ENCODE measurements at places on chromosomes 12 and 14.

DNA sequence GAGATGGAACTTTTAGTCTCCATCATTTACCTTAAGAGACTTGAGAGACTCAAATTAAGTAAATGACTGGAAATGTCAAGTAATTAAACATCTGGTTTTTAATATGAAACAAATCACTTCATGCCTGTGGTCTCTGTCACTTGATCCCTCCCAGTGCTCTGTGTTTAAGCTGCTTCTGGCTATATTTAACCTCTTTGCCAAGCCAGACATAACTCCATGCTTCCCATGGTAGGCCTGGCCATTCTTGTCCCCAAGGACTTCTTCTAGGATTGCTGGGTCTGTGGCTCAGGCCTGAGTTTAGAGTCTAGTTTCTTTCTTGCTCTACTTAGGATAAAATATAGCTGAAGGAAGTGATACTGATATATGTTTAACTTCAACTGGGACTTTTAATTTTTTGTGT is 1013.6 kb downstream of the FLRT2 start:
- H3K27me3 ChIP-seq: no peaks in the 10 kb centered on the region
- H3K4me1 ChIP-seq: no peaks in the 10 kb centered on the region
- no peak overlapping the region for H3K4me3 ChIP-seq
- no peak overlapping the region for H3K27ac ChIP-seq
- no peaks in the 10 kb centered on the region for H3K36me3 ChIP-seq

- no peaks in the 10 kb centered on the region for H3K4me1 ChIP-seq
- H3K36me3 ChIP-seq: no peaks in the 10 kb centered on the region
- no peak overlapping the region for H3K27ac ChIP-seq
- H3K27me3 ChIP-seq: peaks cover 95% of the 10 kb centered on the region
Observed at GRCh38 chr12:131529196-131530040, 181.5 kb upstream of the SFSWAP start.

- no peaks in the 10 kb centered on the region for H3K36me3 ChIP-seq
- no peak for DNase-seq
- H3K27me3 ChIP-seq: no peaks in the 10 kb centered on the region
- H3K4me3 ChIP-seq: no peak overlapping the region
- H3K27ac ChIP-seq: no peak overlapping the region
Observed at GRCh38 chr12:11805043-11805442, 155.6 kb downstream of the ETV6 start.

DNA sequence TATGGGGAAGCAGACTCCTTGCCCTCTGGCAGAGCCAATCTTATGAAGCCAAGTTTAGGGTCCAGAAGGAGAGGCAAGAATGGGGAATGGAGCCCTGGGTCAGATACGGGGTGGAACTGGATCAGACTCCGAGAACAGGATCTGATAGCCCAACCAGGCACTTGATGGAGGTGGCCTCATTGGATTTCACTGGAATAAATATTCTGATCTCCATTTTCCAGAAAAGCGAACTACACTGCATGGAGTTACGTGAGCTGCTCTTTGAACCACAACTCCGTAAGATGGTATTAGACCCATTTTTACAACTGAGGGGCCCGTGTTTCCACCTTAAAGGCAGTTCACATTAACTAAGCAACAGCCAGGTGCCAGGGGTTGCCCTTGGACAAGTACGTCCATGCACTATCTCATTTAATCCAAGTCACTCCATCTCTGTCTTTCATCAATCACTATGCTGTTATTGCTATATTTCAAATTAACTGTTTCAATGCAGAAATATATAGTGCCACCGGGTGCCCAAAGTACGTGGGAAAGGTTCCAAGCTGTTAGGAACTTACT is 155.2 kb downstream of the BCL11B start:
- H3K36me3 ChIP-seq: no peaks in the 10 kb centered on the region
- no peak for DNase-seq
- no peaks in the 10 kb centered on the region for H3K4me1 ChIP-seq
- peaks cover 70% of the 10 kb centered on the region for H3K27me3 ChIP-seq

GRCh38 chr12:54265364-54265812 is 14.5 kb downstream of the CBX5 start:
- no peak overlapping the region for H3K27ac ChIP-seq
- no peak overlapping the region for H3K4me3 ChIP-seq
- no peaks in the 10 kb centered on the region for H3K27me3 ChIP-seq
- peaks cover 25% of the 10 kb centered on the region for H3K4me1 ChIP-seq

DNA sequence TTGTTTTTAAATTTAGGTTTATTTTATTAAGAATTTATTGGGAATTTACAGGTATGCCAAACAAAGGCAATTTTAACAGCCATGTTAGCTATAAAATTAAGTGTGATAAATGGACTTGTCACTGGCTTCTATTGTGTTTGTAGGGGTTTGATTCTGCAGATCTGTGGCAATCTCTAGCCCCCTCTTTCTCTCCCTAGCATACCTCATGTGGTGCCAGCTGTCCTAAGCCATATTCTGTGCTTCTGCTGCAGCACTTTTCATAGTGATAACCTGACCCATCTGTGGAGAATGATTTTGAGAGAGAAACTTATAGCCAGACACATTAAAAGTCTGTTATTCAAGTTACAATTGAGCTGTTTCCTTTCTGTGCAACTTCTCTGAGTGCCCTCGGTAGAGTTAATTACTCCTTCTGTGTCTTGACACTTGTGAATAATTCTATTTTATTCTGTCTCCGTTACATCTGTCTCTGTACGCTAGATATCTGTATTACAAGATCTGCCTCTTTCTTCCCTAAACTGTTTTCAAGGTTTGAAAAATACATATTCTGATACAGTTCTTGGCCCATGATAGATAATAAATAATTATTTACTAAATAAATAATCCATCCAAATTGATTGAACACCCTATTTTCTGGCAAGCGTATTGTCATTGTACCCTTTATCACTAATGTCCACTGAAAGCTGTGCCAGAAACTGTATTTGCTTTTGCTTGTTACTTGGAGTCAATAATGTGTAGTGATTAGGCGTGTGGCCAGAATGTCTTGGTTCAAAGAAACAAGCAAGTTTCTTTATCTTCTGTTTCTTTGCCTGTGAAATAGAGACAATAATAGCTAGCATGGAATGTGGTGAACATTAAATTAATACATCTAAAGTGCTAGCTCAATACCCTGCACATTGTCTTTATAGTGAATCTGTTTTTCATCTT is 40.0 kb downstream of the FRS2 start:
- H3K27me3 ChIP-seq: no peaks in the 10 kb centered on the region
- peak overlapping the region; percentile 61 for H3K27ac ChIP-seq

GRCh38 chr14:58607952-58608317 is 29.8 kb upstream of the DACT1 start:
- no peak overlapping the region for H3K27ac ChIP-seq
- no peaks in the 10 kb centered on the region for H3K4me1 ChIP-seq
- no peaks in the 10 kb centered on the region for H3K27me3 ChIP-seq
- H3K36me3 ChIP-seq: no peaks in the 10 kb centered on the region

DNA sequence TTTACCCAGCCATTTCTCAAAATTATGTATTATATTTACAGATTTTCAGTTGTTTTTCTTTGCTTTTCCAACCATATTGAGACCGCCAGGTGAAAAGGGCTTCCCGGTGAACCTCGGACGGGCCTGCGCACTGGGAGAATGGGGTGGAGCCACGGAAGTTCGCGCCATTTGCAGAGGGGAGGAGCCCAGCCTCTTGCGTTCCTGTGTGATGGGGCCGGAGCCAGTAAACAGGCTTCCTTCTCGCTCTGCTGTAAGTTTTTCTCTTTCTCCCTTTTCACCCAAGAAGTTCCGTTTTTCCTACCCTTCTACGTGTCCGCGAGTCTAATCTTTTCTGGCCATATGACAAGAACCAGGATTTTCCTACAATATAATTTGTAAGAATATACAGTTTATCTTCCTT is 1108.8 kb upstream of the SEL1L start:
- no peak for DNase-seq
- H3K4me1 ChIP-seq: no peaks in the 10 kb centered on the region
- H3K36me3 ChIP-seq: no peaks in the 10 kb centered on the region
- H3K27ac ChIP-seq: no peak overlapping the region

- H3K36me3 ChIP-seq: no peaks in the 10 kb centered on the region
- peak overlapping the region; percentile 71 for H3K27ac ChIP-seq
- H3K4me3 ChIP-seq: no peak overlapping the region
- H3K27me3 ChIP-seq: no peaks in the 10 kb centered on the region
Observed at GRCh38 chr14:49947506-49947905, 54.6 kb downstream of the ARF6 start.

DNA sequence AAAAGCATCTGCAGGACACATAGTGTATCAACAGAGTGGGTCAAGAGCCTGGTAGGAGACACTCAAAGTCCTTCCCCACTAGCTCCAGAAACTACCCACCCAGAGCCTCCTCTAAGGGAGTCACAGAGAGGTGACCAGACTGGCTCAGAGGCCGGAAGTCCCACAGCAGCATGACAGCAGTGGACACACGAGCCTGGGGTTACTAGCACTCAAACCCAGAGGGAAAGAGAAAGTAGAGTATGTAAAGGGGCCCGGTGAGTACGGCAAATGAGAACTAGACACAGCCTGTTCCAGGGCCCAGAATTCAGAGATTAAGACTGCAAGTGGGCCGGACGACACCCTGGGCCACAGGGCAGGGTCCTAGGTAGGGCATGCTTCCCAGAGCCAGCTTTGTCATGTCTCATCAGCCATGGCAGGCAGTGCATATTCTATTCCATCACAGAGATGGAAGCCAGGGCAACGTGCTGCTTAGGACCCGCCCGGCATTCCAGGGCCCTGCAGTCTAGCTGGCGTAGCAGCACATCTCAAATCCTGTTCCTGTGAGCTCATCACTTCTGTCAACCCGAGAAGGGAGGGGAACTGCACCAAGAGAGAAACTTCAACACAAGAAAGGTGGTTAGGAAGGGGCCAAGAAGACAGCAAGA is 4.2 kb downstream of the IFFO1 start:
- peaks cover 94% of the 10 kb centered on the region for H3K4me1 ChIP-seq
- H3K27me3 ChIP-seq: no peaks in the 10 kb centered on the region
- peak; percentile 48 for DNase-seq
- H3K4me3 ChIP-seq: peak overlapping the region; percentile 95
- H3K27ac ChIP-seq: peak overlapping the region; percentile 94

GRCh38 chr14:101775826-101776225 is 14.3 kb downstream of the PPP2R5C start:
- H3K27ac ChIP-seq: peak overlapping the region; percentile 31
- no peaks in the 10 kb centered on the region for H3K36me3 ChIP-seq
- H3K4me3 ChIP-seq: no peak overlapping the region
- H3K27me3 ChIP-seq: no peaks in the 10 kb centered on the region

Data from left ventricle myocardium inferior (tissue), 1 donor.